Stimulated activated CD8-positive, alpha-beta memory T cell treated with anti-CD3 and anti-CD28 coated beads, Interleukin-7, amount 100 ng/mL, for 4 hours (primary cell): ENCODE measurements at places on chromosomes 13 and 19.

DNA sequence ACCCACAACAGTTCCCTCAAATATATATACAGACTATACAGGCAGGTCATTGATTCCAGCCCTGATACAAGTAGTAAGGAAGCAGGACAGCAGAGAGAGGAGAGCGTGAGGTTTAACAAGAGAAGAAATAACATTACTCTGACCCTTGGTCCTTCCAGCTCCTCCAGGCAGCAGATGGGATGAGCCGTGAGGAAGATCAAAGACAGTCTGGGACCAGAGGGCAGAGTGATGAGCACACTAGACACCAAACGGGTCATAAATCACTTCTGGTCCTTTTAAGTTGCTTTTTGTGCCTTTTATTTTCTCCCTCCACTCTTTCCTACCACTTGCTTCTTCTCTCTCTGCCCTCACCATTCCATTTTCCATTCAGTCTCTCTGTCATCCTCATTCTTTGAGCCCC, 16.9 kb upstream of the MICU2 start:
- no peak for DNase-seq

GRCh38 chr19:41265395-41266153, 1.4 kb downstream of the HNRNPUL1 start:
- no peak for DNase-seq

DNA sequence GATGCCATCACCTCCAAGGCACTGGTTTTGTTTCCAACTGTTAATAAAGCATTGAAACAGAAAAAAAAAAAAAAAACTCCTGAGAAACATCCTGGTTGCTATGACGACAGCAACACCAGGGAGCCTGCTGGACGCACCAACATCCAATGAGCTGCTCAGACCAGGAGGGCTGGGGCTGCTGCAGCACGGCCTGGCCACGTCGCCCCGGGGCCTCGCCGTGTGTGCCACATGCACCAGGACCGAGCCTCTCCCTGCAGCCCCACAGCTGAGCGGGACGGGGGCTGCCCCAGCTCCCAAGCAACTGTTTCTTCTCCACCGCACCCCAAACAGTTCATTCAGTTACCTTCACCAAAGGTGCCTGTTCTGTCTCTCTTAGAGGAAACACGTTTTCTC, 54.5 kb downstream of the RASA3 start:
- no peak for DNase-seq

GRCh38 chr19:33411621-33412180, 38.2 kb downstream of the CEBPG start:
- no peak for DNase-seq

GRCh38 chr13:81988567-81988966, 1647.6 kb upstream of the SPRY2 start:
- no peak for DNase-seq
